Activated naive CD8-positive, alpha-beta T cell treated with anti-CD3 and anti-CD28 coated beads, Interleukin-2, amount 50 U/mL, for 16 hours (primary cell): ENCODE measurements at places on chromosomes 7 and 10.

DNA sequence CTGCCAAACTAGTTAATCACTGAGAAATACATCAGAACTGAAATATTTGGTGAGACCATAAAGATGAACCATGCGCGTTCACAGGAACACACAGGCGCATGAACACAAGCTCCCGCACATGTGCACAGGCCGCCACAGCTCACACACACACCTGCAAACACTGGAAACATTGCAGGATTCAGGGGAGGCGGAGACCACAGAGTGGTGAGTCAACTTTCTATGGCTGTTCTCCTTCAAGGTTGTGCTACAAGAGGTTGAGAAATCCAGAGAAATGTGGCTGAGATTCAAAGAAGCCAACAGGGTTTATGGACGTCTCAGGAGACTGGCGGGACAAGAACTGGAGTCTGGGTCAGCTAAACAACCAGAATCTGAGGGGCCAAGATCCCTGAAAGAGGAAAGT, 17.8 kb downstream of the ESYT2 start:
- peak; percentile 51 for DNase-seq

GRCh38 chr7:2814186-2814945, 29.7 kb downstream of the GNA12 start:
- no peak for DNase-seq

DNA sequence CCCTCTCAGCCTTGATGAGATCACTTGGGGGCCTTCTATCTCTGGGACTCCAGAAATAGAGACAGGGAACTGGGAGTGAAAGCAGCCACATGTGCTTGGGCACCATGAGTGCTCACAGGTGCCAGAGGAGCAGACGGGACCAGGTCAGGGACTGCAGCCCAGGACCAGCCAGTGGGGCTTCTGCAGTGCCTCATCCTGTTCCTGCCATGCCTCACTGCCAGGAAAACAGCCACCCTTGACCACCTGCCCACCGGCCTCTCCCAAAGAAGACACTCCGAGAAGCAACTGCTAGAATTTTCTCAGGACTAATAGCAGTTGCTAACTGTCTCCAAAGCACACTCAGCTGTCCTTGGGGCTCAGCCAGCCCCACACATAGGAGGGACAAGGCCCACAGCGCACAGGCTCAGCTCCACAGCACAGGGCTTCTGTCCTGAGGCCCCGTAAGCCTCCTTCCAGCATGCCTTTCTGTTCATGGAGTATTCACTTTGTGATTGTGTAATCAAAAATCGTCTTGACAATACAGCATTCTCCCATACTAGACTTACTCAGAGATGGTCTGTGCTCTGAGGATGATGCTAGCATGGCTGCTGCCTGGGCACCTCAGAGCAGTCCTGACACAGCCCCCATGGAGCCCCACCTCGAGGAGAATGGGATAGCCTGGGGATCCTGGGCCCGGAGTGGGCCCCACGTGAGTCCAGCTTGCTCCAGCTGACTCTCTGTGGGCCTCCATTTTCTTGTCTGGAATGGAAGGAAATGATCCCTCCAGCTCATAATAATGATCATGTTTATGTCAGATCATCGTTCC, 115.7 kb upstream of the RET start:
- no peak for DNase-seq

GRCh38 chr7:138429577-138430250, 30.3 kb upstream of the TRIM24 start:
- no peak for DNase-seq

- no peak for DNase-seq
These were observed 1160.8 kb downstream of the REEP3 start for GRCh38 chr10:64682043-64682442.

DNA sequence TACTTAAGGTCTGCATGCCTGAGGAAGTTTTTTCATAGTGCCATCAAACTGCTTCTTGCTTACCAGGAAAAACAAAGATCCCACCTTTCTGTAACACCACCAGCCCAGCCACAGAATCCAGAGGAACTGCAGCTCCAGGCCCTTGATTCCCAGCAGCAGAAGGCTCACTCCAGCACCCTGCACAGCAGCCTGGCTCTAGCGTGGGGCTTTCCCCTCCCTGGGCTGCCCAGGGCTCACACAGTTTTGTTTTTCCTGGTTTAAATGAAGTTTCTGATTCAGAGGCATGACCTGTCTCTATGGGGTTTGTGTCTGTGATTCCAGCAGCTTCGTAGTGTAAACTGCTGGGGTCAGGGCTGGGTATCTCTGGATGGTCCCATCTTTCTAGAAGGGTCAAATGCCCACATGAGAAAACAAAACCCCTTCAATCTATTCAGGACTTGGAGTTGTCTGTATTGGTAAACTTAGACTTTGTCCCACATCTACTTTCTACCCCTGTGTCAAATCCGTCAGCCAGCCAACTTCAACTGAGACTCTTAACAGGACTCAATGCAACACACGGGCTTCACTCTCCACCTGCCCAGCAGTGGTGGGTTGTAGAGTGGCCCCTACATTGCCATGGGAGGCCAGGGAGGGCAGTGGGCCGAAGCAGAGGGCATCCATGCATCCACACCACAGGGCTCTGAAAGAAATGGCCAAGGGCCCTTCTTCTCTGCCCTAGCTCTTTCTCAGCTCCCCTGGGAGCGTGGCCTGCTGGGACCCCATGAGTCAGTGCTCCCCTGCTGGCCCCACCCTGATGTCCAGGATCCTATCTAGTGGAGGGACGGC, 73.6 kb downstream of the ATXN7L1 start:
- no peak for DNase-seq

DNA sequence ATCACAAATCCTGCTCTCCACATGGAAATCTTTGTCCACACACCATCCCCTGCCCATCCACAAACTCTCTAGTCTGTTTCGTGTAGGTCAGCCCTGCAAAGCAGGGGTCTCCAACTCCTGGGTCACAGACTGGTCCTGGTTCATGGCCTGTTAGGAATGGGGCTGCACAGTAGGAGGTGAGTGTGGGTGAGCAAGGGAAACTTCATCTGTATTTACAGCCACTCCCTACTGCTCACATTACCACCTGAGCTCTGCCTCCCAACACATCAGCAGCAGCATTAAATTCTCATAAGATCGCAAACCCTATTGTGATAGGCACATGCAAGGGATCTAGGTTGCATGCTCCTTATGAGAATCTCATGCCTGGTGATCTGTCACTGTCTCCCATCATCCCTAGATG, 242.1 kb downstream of the FGFR2 start:
- DNase-seq = no peak

GRCh38 chr10:112369495-112370423, 4.2 kb upstream of the ACSL5 start:
- no peak for DNase-seq

- DNase-seq = no peak
These were observed 104.1 kb downstream of the ZNF467 start for GRCh38 chr7:149669121-149669818.

- DNase-seq = no peak
These were observed 180.9 kb downstream of the CDK14 start for GRCh38 chr7:90777041-90777440.

- DNase-seq = no peak
These were observed 12.7 kb downstream of the YWHAG start for GRCh38 chr7:76346097-76346496.

DNA sequence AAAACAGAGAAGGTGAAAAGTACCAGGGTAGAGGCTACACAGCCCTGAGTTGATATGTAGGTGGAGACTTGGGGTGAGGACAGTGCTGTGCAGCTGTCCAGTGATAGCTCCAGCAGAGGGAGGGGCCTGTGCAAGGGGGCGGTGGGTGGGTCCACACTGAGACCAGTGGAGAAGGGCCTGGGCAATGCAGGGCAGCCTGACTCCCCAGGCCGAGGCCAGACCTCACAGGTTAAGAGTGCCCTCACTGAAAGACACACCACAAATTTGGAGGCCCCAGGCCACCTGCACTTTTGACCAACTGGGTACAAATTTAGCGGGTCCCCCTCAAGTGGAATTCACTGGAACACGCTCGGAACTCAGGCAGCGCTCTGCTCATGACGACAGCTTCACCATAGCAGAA, 6.7 kb upstream of the RASGEF1A start:
- no peak for DNase-seq

DNA sequence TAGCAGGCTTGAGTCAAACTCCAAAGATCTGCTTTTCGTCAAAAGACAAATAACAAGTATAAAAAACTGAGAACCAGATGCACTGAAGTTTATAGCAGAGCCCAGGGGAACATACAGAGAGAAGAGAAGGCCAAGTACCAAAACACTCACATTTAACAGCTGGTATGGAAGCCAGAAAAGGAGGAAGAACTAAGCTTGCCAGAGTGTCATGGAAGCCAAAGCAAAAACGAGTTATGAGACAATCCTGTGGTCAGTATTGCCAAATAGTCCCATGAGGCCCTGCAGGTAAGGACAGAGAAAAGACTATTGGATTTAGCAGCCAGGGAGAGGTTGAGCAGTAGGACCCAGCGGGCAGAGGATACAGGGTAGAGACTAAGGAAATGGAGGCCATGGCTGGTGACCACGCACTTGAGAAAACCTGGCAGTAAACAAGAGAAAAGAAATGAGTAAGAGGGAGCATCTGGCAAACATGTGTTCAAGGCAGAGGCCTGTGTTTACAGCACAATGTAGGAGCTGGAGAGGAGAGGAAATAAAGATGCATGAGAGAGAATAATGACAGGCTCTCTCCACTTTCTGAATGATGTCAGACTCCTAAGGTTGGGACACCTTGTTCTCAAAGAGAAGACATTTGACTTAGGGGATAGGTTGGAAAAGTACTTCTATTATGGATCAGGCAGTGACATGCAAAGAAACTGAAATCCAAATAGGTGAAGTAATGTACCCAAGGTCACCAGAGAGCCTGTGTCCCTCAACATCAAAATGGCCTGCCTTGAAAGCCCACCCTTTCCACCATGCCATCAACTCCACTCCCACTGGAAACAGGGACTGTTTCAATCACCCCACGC, 9.1 kb downstream of the CREB3L2 start:
- no peak for DNase-seq

GRCh38 chr10:43692051-43692825, 43.6 kb upstream of the ZNF32 start:
- DNase-seq = no peak

GRCh38 chr7:45178241-45179225, 20.9 kb downstream of the RAMP3 start:
- DNase-seq = no peak

- DNase-seq = no peak
These were observed 3.1 kb downstream of the GIMAP2 start for GRCh38 chr7:150688630-150689029.

DNA sequence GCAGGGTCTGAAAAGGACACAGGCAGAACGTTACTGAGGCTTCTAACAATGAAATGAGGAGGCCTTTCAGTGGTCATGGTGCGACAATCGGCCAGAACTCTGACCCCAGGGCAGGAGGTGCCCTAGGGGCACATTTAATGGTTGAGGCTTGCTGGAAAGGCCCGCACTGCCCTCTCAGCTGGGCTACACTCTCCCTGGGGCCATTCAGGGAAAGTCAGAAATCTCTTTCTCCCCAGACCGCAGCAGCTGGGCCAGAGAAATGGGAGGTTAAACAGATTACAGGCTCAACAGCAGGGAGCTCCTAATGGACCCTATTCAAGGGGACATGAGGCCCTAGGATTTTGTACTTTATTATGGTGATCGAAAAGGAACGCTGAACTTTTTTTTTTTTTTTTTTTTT, 85.6 kb upstream of the FGFR2 start:
- DNase-seq = no peak

DNA sequence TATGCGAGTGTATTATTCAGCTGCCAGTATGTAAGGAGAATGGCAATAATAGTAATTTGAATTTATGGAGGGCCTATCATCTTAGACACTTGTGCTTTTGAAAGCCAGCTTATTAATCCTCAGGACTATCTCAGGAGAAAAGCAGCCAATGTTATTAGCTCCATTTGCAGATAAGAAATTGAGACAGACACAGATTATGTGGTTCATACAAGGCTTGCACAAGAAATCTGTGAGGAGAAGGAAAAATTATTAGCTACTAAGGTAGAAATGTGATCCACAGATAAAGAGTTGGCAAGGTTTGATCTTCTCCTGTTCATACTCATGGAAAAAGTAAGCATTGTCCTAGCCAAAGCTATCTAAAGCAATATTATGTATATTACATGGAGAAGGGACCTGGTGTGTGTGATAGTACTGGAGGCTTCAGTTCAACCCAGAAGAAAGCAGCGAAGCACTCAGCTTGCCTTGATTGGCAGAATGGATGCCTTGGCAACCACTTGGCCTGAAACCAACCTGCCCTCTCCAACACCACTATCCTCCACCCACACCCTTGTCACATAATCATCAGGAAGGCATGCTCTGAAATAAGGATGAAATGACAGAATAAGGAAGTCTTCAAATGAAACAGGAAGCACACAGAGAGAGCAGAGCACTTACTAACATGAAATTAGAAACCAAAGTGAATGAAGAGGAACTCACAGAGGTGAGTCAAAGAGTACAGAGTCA, 18.0 kb downstream of the MACC1 start:
- DNase-seq = no peak

DNA sequence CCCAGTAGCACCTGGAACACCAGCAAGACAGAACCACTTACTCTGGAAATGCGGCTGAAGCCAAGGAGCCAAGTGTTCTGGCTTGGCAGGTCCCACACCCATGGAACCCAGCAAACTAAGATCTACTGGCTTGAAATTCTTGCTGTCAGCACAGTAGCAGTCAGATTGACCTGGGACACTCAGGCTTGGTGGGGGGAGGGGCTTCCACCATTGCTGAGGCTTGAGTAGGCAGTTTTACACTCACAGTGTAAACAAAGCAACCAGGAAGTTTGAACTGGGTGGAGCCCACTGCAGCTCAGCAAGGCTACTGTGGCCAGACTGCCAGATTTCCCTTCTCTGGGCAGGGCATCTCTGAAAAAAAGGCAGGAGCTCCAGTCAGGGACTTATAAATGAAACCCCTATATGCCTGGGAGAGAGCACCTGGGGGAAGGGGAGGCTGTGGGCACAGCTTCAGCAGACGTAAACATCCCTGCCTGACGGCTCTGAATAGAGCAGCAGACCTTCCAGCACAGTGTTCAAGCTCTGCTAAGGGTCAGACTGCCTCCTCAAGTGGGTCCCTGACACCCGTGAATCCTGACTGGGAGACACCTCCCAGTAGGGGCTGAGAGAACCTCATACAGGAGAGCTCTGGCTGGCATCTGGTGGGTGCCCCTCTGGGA, 121.2 kb downstream of the MTERF1 start:
- DNase-seq = no peak

GRCh38 chr7:123637203-123637602, 18.5 kb upstream of the LMOD2 start:
- DNase-seq = no peak

GRCh38 chr10:18044976-18045720, 93.4 kb downstream of the SLC39A12 start:
- no peak for DNase-seq

- DNase-seq = no peak
These were observed 10.6 kb upstream of the GIMAP4 start for GRCh38 chr7:150556521-150557138.

GRCh38 chr7:91182819-91183764, 81.1 kb upstream of the FZD1 start:
- DNase-seq = no peak

- no peak for DNase-seq
These were observed 501.9 kb upstream of the SEMA3D start for GRCh38 chr7:85688712-85689111.

GRCh38 chr7:22717760-22718159, 9.2 kb upstream of the IL6 start:
- no peak for DNase-seq

- DNase-seq = no peak
These were observed 38.7 kb downstream of the CALML3 start for GRCh38 chr10:5563321-5563961.
